NCI-H69 (cell line): ENCODE measurements at places on chromosomes 1 and 21.

GRCh38 chr21:41501919-41502318 is 6.0 kb downstream of the TMPRSS2 start:
- DNase-seq = no peak

GRCh38 chr1:9087411-9088125 is 18.1 kb upstream of the SLC2A5 start:
- no peak for DNase-seq

DNA sequence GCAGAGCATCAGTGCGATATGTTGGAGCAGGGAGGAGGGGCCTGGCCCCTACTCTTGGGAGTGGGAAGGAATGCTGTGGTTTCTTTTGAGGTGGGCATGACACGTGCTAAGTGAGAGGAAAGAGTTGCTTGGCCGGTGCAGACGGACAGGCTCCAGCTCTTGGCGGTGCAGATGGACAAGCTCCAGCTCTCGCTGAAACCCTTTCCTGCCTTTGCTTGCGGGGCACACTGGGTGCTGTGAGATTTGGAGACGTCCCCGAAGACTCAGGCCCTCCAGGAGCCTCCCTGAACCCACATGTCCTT is 15.9 kb downstream of the PDXK start:
- no peak for DNase-seq

DNA sequence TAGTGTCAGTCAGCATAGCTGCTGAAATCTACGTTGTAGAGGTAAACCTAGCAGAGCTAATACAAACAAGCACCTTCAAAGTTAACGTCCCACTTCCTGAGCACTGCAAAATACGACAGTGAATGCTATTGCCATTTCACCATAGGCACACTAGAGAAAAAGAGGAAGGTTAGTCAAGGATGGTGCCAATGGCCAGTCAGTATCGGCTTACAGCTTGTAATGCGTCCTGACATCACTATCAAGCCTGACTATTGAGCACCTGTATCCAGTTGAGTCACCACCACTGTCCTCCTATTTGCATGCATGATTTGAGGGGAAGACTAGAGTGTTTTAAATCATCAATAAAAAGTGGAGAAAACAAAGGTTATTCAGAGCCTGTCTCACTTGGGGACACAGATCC is 34.4 kb downstream of the NUCKS1 start:
- peak; percentile 14 for DNase-seq

GRCh38 chr1:27755865-27756264 is 17.2 kb upstream of the STX12 start:
- DNase-seq = no peak

DNA sequence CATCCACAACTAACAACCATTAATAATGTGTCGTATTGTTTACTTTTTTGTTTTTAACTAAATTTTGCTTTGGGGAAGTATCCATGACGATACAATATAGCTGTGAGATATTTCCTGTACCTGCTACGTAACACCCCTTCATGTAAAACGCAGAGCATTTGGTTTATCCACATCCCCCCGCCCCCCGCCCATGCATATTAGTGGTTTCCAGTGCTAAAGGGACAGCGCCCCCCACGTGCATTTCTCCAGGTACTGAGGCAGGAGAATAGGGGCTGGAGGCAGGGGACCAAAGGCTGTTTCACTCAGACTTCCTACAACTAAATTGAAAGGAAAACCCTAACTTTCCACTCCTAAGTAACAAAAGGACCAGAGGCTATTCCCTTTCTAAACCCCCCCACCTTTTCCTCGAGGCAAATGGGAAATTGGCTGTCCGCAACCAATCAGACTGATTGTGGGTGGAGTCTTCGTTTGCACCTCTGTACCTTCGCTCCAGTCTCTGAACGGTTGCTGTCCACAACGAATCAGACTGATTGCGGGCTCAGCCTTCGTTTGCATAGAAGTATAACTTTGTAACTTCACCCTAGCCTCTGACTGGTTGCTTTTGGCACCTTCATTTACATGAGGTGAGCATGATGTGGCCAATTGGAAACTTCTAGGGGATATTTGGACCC is 12.2 kb upstream of the RIPK4 start:
- no peak for DNase-seq

DNA sequence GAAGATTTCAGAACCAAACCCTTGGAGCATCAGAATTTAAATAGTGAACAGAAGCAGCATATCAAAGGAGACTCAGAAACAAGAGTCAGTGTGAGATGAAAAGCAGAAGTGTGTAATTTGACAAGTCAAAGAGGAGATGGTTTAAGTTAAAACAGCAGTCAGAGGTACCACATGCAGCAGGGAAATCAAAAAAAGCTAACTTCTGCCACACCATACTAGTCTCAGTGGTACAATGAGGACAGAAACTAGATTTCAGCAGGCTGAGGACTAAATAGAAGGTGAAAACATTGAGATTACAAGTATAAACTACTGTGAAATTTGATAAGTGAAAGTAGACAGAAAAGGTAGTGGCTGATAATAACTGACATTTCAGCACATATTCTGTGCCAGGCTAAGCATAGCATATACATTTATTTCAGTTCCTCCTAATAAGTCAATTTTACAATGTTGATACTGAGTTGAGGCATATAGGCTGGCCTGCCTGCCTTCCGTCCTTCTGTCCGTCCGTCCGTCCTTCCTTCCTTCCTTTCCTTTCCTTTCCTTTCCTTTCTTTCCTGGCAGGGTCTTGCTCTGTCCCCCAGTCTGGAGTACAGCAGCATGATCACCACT is 12.6 kb downstream of the SUCO start:
- DNase-seq = no peak

DNA sequence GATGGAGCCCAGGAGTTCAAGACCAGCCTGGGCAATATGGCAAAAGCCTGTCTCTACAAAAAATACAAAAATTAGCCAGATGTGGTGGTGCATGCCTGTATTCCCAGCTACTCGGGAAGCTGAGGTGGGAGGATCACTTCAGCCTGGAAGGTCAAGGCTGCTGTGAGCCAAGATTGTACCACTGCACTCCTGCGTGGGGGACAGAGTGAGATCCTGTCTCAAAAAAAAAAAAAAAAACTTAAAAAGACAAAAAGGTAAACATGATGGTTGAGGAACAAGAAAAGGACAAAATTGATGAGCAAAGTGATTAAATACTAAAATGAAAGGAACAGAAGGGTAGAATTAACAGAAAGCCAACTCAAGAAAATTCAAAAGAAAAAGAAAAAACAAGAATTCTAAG is 30.6 kb downstream of the SNRPE start:
- DNase-seq = no peak

- no peak for DNase-seq
These were observed 41.5 kb downstream of the UBE4B start for GRCh38 chr1:10074059-10074851.

DNA sequence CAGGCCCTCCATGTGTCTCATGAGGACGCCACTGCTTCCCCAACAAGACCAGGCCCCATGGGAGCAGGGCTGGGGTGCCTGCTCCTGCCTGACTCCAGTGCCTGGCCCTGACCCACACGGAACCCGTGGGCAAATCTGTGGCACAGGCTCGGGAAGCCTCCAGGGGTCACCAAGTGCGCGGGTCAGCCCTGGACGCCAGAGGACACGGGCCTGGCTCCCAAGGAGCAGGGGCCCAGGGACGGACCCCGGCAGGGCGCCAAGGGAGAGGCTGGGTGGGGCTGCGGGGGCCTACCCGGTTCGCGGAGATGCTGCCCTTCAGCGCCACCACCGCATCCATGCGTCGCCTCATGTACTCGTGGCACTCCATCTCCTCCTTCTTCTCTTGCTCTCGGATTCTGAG is 31.9 kb downstream of the CFAP74 start:
- no peak for DNase-seq

- DNase-seq = no peak
These were observed 900.8 kb downstream of the TTLL7 start for GRCh38 chr1:83098131-83098530.

DNA sequence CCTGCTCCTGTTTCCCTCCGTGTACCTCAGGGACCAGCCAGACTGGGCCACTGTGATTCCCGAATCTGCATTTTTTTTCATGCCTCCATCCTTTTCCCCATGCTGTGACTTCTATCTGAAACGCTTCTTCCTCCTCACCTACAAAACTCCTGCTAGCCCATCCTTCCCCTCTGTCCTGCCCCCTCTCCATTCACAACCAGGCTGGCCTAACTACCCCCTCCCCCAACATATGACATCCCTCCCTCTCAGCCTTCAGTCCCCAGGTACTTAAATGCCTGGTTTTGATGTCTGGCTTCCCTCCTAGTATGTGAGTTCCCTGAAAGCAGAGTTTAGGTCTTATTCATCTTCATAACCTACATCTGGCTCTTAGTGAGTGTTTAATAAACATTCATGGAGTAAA is 82.7 kb downstream of the TAS1R2 start:
- DNase-seq = no peak

- DNase-seq = no peak
These were observed 1342.7 kb upstream of the ADGRL4 start for GRCh38 chr1:80349218-80349617.

- no peak for DNase-seq
These were observed 19.9 kb downstream of the MACF1 start for GRCh38 chr1:39224295-39224829.

- peak; percentile 61 for DNase-seq
These were observed at the start of gene RAB25 for GRCh38 chr1:156060937-156061636. Gene RAB25 (plus strand): TSS chr1:156061160. CDS start chr1:156061401, 241 bp downstream.

GRCh38 chr1:84479998-84480397 is 932 bp downstream of the RPF1 start:
- peak; percentile 0 for DNase-seq

- peak; percentile 56 for DNase-seq
These were observed 161.0 kb downstream of the DHRS3 start for GRCh38 chr1:12456979-12457378.
